ENCODE measurements at places on chromosomes 4 and X.

DNA sequence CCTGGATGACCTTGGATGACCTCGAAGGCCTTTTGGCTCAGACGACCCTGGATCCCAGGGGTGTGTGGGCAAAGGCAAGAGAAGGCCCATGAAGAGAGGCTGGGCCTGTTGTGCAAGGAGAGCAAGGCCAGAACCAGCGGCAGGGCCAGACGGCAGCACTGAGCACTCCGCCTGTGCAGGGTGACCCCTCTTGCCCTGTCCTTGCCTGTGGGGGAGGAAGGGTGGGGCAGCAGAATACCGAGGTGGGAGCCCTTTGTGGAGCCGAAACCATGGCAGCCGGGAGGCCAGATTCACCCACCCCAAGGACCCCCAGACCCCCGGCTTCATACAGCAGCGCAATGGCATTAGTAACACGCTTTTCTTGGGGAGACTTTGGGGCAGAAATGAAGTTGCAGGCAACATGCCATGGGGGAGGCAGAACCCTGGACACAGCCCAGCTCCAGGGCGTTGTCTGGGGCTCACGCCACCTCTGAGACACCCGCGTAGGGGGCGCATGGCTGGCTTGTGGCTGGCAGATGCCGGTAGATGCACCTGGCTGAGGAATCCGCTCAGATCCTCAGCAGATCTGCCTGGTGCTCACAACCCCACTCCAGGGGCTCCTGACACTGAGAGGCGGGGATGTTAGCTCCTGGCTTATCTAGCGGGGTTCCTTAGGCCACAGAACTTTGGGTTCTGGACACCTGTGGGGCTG lies 114.5 kb downstream of the FAM53A start:
- no peak for DNase-seq

- no peak for DNase-seq
Observed at GRCh38 chr4:165515201-165515600, 136.4 kb downstream of the CPE start.

- DNase-seq: no peak
Observed at GRCh38 chrX:78950009-78950835, 5.0 kb downstream of the P2RY10 start.

DNA sequence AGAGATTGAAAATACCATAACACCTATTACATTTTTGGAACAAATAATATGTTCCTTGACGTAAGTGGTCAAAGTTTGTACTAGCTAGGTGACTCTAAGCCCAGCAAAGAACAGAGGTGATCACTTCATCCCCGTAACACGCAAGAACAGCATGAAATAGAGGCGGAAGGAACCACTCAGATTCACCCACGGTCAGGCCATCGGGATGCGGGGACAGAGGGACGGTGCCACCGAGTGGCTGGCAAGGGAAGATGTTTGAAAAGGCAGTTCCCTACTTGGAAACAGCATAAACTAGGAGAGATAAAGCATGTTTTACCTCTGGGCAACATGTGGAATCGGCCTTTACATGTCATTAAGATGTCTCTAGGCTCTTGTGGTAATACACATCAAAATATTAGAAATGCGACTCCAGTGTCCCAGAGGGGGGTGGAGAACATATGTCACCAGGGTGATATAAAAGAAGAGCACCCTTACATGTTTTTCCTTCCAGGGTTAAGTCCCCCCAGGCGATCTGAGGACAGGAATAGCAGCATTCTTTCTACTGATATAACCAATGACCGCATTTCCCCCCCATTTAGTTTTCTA lies 84.0 kb downstream of the PHKA2 start:
- no peak for DNase-seq

DNA sequence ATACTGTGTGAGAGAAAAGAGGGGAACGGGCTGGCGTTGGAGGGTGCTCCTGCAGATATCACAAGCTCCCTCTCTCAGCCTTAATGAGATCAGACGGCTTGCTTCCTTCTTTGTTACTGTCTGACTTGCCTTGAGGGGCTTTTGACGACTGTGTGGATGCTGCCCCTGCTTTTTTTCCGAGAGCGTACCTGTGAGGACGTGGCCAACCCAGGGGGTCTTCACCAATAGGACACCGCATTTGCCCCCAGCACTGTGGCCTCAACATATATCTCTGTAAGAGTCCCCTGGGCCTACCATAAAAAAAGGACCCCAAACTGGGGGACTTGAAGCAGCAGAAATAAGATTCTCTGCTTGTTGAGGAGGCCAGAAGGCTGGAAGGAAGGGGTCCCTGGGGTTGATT lies 143.9 kb downstream of the SHOX start:
- no peak for DNase-seq

DNA sequence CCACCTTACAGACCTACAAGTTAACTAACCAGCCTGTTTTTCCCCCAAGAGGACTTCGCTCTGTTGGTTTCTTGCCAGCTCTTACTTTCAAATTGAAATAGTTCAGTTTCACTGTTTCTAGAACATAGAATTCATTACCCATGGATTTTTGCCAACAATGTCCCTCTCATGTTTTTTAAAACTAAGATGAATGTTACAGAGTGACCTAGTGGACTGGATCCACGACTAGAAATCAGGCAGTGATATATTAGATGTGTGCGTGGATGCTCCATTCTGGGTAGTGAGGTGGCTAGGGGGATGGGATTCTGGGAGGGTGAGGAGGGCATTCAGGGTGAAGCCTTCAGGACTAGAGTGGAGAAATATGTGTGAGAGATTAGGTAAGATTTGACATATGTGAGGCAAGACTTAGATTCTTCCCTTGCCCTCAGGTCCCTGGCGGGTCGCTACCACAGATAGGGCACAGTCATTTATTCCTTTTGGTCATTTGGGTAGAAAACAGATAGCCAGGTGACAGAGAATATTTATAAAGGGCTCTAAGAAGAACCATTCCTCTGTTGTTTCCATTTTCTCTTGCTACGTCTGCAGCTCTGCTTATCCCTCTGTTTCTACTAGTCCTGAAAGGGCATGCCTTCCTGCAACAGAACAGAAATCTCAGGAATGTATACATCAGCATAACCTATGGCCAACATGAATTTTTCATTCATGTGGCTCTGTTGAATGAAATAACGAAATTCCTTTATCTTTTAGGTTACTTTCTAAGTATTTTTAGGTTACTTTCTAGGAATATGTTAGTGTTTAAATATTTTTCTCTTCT lies 15.4 kb upstream of the JADE1 start:
- peak; percentile 66 for DNase-seq

DNA sequence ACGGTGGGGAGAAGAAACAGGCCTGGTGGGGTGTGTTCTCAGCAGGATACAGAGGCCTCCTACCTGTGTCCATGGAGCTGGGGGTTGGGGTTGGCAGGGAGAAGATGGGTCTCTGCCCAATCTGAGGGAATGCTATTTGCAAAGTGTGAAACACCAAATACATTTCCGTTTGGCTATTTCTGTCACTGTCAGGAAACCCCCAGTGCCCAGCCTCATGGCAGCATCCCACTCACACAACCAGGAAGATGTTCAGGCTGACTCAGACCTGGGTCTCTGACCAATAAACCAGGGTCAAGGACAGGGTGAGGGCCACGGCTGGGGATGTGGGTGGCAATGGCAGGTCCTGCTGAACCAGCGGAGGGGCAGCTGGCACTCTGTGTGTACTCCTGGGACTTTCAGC lies 41.3 kb downstream of the BCOR start:
- DNase-seq: no peak
